ENCODE measurements at places on chromosomes 6 and 20.
A peak's percentile ranks its signal among the peaks of the same experiment; 100 is the strongest.

- H3K27me3 ChIP-seq: peaks cover 2% of the 10 kb centered on the region
- no peak within 1 kb of the TSS for H3K27ac ChIP-seq
- no peaks in the 10 kb centered on the region for H3K36me3 ChIP-seq
- peaks cover 38% of the 10 kb centered on the region for H3K4me1 ChIP-seq
These were observed at the start of gene ACSS1 for GRCh38 chr20:25058051-25058846. ACSS1 (minus strand) TSS chr20:25058139; CDS start chr20:25058102, 37 bp downstream.

- no peaks in the 10 kb centered on the region for H3K27me3 ChIP-seq
- no peak for DNase-seq
- H3K27ac ChIP-seq: no peak overlapping the region
- peaks cover 16% of the 10 kb centered on the region for H3K4me1 ChIP-seq
These were observed 94.9 kb downstream of the CEBPB start for GRCh38 chr20:50285376-50286173.

- no peak overlapping the region for H3K4me3 ChIP-seq
- no peak for DNase-seq
- H3K4me1 ChIP-seq: no peaks in the 10 kb centered on the region
These were observed 74.3 kb downstream of the RALGAPA2 start for GRCh38 chr20:20637998-20638725.

DNA sequence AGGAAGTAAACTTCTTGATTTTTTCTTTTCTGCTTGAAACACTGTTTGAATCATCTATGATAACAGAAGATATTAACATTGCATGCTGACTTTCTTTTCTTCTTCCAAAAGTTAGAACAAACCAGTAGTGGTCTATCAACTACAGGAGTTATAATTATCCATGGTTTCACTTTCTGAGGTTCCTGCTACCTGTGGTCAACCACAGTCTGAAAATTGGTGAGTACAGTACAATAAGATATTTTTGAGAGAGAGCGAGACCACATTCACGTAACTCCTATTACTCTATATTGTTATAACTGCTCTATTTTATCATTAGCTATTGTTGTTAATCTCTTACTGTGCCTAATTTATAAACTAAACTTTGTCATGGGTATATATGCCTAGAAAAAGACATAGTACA is 86.1 kb downstream of the MAP7 start:
- H3K27me3 ChIP-seq: no peaks in the 10 kb centered on the region
- H3K27ac ChIP-seq: no peak overlapping the region
- no peaks in the 10 kb centered on the region for H3K4me1 ChIP-seq
- H3K4me3 ChIP-seq: no peak overlapping the region
- no peak for DNase-seq
- no peaks in the 10 kb centered on the region for H3K36me3 ChIP-seq

DNA sequence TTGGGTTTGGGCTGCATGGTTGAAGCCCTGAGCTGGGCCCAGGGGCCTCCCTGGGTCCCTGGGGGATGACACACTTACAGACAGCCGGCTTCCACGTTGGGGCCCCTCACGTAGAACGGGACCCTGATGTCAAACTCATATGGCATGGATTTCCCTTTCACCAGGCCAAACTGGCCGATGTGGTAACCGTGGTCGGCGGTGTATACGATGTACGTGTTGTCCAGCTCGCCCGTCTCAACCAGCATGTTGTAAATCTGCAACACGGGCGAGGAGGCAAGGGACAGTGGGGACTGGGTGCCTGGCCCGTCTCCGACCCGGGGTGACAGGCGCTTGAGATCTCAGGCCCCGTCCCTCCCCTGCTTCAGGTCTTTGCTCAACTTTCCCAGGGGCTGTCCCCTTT is 102.4 kb downstream of the SULF2 start:
- no peak overlapping the region for H3K4me3 ChIP-seq
- no peaks in the 10 kb centered on the region for H3K27me3 ChIP-seq
- no peak overlapping the region for H3K27ac ChIP-seq

DNA sequence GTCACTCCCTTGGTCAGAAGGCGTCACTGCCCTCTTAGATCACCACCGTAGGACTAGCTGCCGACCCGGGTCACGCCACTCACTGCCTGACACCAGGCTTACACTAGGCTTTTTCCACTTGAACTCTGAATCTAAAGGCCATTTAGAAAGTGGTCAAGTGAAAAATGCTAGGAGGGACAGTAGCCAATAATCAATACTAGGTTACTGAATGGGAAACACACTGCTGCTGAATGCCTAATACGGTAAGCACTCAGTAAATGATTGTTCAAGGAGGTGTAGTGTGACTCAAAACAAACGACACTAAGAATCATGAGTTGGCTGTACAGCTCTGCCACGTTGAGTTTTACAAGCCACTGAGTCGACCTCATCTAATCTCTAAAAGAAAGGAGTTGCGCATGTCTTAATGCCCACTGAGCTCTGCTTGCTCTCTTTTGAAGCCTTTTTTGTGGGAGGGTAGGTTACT is 760 bp upstream of the IBTK start:
- peak overlapping the region; percentile 85 for H3K4me3 ChIP-seq
- H3K36me3 ChIP-seq: peaks cover 19% of the 10 kb centered on the region
- peaks cover 22% of the 10 kb centered on the region for H3K4me1 ChIP-seq
- no peak for DNase-seq
- H3K27ac ChIP-seq: no peak overlapping the region

Data from Karpas-422 (cell line).